NCI-H2029 treated with DMSO at 0.1 percent for 48 hours (cell line): ENCODE measurements at places on chromosomes 1 and 21.
A peak's percentile ranks its signal among the peaks of the same experiment; 100 is the strongest.

DNA sequence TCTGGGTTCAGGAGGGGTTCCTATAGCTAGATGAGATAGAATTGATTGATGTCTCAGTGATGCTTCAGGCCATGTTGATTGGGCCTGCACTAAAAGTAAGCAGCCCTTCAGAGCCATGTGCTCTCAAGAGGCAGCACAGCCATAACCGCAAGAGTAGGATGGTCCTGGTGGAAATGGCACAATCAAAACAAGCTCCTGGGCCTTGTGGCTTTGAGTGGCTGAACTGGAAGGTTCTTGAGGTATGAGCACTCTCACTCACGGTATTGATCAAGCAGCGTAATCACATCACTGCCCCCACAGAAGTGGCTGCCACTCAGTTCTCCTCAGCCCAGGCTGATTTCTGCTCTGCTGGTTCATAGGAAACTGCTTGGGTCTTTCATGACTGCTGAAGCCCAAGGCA, 76.0 kb downstream of the DDR2 start:
- no peak for DNase-seq

GRCh38 chr1:19360016-19360415, 47.9 kb downstream of the SLC66A1 start:
- no peak for DNase-seq

GRCh38 chr1:34865573-34865972, 6.0 kb upstream of the SMIM12 start:
- no peak for DNase-seq

- DNase-seq = no peak
Observed at GRCh38 chr1:225517221-225517620, 89.4 kb upstream of the LBR start.

GRCh38 chr1:39295901-39296300, 91.4 kb downstream of the MACF1 start:
- no peak for DNase-seq

DNA sequence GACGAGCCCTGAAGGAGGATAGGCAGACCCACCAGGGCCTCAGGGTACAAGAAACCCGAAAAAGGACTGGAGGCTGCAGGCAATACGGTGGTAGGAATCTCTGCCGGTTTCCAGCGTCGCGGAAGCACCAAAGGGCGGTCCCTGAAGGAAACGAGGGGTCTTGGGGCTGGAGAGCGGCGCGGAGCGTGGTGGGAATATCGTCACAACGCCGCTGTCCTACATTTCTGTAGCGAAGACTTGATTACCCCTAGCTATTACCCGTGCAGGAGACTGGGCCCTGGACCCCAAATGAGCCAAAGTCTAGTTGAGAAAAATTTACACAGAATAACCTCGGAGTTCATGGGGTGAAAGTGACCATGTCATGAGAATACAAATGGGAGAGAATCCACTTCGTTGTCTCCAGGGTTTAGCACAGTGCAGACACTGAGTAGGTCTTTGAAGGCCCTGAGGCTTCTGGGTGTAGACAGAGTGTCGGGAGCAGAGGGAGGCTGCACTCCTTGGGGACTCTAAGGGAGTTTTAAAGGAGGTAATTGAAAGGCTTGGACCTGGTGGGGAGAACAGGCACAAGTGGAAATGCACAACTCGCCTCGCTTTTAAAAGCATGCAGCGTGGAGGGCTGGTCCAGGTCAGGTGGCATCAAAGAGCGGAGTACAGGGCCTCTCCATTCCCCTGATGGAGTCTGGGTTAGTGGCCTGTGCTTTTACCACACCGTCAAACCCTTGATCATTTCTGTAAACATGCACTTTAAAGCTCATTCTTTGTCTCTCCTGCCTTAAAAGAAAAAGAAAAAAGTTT, 1.5 kb downstream of the ATP1A1 start:
- DNase-seq = no peak

DNA sequence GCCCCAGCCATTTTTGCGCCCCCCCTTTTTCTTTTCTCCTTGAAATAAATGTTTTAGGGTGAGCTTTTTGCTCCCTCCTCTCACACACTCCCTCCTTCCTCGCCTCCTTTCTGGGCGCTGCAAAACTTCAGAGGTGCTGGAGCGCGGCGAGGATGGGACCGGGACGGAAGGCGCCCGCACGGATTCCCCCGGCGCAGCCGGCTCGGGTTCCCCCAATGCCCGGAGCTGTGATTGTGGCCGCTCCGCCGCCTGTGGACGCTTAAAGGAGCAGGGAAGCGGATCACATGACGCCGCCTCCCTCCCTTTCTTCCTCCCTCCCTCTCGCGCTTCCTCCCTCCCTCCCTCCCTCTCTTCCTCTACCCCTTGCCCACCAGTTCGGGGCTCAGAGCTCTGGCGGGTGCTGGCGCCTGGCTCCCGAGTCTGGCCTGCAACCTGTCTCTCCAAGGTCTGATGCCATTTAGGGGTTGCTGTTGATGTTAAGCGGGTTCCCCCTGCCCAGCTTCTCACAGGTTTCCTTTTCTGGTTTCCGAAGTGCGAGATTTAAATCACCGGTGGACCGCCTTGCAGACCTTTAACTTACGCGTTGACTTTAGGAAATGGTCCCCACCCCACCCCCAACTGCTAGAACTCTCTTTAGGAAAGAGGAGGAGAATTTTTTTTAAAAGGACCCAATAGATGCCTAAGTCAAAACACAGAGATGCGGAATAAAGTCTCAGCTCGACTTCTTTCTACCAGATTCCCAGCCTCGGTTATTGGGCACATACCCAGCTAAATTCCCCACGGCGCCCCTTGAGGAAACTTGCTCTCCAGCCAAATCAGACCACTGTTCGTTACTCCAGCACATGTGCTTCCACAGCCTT, at the start of gene WLS:
WLS (minus strand) TSS at position 235 of the 860 bp plus-strand sequence; CDS start at position 11, 224 bp downstream.
- peak; percentile 53 for DNase-seq

- DNase-seq = no peak
Observed at GRCh38 chr1:119080586-119080985, 59.9 kb downstream of the WARS2 start.

- DNase-seq = no peak
Observed at GRCh38 chr1:112888630-112889029, 67.4 kb downstream of the SLC16A1 start.

DNA sequence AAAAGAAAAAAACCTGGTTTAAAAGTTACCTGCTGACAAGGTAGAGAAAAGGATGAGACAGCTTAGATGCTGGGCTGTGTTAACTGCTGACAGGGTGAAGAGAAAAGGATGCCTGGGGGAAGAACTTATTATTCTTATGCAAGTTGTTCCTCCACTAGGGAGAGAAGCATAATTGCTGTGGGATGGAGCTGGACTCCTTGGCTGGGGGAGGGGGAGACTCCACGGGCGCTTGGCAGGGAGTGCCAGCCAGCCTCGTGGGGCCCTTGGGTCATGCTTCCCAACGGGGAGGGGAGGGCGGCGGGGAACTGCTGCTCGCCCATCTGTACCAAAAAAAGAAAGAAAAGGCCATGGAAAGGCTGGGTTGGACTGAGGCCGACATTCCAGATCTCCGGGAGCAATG, 47.2 kb downstream of the SYCP1 start:
- no peak for DNase-seq

GRCh38 chr21:15966231-15966630, 236.4 kb downstream of the USP25 start:
- no peak for DNase-seq

DNA sequence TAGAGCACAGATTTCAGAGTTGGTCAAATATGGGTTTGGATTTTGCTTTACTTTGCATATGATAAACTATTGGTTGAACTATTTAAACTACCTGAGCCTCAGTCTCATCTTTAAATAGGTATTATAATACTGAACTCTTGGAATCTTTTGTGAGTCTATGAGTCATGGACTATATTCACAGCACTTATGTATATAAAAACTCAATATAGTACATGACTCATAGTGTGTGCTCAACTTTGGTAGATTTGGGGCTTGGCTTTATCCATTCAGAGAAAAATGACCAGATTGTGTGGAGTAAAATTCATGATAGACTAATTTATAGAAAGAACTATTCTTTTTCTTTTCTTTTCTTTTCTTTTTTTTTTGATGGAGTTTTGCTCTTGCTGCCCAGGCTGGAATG, 28.7 kb downstream of the FCRL3 start:
- DNase-seq = no peak

DNA sequence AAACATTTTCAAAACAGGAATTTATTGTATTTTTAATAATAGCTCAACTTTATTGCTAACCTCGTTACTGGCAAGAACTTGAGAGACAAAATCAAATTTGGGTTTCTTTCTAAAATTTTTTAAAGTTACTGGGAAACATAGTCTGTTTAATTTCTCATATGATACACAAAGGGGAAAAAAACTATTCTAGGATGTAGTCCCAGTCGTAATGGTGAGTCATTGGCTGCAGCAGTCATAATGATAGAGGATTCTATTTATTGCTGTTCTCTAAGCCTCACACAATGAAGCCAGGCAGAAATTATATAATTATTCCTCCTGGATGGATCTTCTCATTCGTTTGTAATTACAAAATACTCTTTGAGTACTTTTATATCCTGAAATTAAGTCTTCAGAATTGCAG, 326.5 kb upstream of the SGIP1 start:
- DNase-seq = no peak

DNA sequence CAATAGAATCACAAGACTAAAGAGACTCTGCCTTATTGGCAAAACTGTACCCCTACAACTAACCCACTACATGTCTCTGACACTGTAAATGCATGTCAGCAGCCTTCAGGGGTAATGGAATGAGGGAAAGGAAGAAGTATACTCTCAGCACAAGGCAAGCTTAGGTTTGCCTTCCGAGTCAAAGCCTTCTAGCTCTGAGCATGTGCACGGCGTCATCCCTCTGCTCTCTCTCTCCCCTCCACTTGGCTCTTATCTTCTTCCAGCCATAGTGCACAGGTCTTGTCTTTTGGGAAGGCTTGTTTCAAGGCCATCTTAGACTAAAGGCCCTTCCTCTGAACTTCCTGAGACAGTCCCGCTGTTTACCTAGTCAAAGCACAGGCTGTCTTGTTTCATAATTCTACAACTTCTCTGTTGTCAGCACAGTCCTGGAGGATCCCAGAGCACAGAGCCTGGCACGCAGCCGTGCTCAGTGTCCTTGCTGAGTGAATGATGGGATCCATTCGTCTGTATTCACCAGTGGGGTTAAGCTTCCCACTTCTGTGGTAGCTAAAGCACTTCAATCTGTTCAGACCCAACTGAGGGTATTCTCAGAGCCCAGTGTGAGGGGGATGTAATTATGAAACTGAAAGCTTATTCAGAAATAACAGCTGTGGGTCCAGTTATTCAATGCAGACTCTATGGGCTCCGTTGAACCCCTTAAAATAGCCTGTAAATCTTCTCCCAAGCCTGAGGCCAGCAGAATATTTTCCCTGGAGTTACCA, 166.5 kb upstream of the PLD5 start:
- DNase-seq = no peak

DNA sequence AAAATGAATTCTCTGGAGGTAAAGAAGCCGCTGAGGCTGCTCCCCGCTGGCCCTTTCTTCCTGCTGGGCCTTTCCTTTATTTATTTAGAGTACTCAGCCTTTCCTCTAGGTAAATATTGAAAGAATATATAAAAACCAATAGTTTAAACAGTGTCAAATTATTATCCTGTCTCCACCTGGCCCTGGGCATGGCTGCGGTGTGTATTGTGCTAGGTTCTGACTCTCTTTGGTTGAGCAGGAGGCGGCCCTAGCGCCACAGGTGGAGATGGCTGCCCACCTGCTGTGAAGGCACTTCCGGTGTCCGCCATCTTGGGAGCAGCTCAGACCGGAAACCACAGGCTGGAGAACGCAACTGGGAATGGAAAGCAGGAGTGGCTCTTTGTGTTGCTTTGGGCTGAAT, 29.0 kb upstream of the CLDN14 start:
- peak; percentile 87 for DNase-seq
